ENCODE measurements at places on chromosomes 5 and 9. TPM values are rescaled to one million over a fixed set of nuclear protein-coding genes. Genes with fewer than 3 reads are reported as not detected.

Gene SPATA31E1
- total RNA-seq = not detected

Gene MLANA
- total RNA-seq = not detected

DNA sequence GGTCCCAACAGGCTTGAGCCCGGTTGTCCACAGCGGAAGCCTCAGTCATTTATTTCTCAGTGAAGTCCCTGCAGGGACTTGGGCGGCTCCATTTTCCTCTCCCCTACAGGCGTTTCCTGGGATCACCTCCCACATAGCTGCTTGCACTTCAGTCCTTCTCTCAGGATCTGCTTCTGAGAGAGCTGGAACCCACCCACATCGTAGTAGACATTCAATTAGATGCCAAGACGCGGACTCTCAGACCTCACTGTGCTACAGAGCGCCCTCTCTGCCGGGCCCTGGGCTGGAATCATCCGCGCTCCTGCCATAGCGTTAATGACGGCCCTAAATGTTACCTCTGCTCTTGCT is 54.0 kb upstream of the ROR2 start:
- DNase-seq = no peak

GRCh38 chr5:180499684-180500083 is 5.5 kb downstream of the CNOT6 start:
- DNase-seq = no peak

- DNase-seq = no peak
Observed at GRCh38 chr9:115606838-115607237, 488.9 kb upstream of the TNC start.

- DNase-seq = no peak
Observed at GRCh38 chr5:140566665-140567064, 2.0 kb downstream of the SLC35A4 start.
